ENCODE measurements at places on chromosomes 3 and 15.

DNA sequence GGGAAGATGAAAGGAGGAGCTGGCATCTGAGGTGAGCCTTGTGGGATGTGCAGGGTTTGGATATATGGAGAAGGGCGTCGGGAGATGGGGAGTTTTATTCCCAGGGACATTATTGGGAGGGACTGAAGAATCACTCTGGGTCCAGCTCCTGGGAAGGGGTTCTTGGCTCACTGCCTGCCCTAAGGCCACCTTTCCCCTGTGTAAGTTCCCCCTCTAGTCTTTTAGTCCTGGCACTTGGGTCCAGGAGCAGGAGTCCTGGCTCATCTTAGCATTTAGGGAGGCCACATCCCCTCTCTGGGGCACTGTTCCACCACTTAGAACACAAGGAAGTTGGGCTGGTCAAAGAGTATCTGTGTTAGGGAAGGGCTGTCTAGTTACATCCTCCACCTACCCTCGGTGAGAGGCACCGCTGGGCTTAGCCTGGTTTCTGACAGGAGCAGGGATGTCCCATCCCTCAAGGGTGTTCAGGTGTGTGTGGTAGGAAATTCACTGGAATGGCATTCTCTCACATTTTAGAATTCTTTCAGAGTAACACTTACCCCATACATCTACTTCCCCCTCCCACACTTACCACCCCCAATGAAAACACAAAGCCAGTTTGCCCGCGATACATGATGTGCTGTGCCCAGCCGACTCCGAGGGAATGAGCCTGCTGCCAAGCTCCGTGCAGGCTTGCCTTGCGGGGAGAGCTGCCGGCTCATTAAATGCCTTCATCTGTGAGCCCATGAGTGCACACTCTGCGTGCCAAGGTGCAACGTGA lies 86.7 kb downstream of the FAM43A start:
- DNase-seq, result no peak

DNA sequence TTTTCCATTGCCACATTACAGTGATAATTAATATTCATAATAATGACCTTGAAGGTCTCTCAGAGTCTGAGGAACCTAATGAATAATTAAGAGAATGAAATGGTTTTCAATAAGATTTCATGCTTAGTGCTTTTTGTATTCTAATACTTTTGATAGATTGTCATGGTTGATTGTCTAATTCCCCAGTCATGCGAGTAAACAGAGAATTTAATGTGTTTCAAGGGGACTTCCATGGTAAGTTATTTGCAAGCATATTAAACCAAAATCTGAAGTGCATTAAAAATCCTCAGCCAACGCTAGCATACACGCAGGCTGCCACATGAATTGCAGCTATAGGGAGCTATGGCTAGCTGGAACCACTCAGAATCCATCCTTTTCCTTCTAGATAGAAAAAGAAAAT lies 18.9 kb upstream of the ANO10 start:
- no peak for DNase-seq

GRCh38 chr3:45252826-45253225 lies 26.7 kb upstream of the TMEM158 start:
- no peak for DNase-seq

- DNase-seq, result no peak
Observed at GRCh38 chr15:69145694-69146492, 14.5 kb upstream of the GLCE start.

GRCh38 chr15:68658641-68659358 lies 80.0 kb downstream of the CORO2B start:
- DNase-seq, result no peak

GRCh38 chr15:66715720-66716655 lies 14.0 kb downstream of the SMAD6 start:
- DNase-seq, result no peak

DNA sequence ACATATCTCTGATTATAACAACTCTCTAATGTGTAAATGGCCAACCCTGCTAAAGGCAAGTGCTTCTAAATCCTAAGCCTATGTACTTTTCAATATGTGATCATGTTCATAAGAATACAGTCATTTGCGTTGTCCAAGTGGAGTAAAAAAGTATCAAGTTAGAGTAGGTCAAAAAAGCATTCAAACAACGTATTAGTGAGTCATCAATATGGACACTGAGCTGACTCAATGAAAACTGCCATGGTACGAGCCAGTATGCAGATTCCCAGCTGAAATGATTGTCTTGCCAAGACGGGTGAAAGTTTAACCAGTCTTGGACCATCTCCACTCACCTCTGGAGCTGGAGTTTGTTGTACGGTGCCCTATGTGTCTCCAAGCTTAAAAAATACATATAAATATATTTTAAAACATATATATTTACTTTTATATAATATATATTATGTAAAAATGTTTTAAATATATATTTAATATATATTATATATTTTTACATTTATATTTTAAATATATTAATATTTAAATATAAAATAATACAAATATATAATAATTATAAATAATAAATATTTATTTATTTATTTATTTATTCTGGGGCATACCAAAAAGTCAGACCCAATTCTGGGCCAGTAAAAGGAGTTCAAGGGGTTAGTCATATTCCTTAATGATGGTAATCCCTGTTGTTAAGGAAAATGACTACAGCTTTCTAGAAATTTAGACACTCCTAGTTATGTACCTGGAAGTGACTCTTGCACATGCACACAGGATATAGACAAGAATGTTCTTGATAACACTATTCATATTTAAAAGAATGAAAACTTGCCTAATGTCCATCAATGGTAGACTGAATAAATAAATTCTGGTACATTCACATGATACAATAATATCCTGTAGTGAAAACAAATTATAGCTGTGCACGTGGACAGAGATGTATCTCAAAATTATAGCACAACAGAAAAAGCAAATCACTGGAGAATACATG lies 27.2 kb downstream of the PLSCR4 start:
- DNase-seq, result no peak

GRCh38 chr3:149388531-149389417 lies 11.3 kb upstream of the TM4SF1 start:
- DNase-seq, result no peak

DNA sequence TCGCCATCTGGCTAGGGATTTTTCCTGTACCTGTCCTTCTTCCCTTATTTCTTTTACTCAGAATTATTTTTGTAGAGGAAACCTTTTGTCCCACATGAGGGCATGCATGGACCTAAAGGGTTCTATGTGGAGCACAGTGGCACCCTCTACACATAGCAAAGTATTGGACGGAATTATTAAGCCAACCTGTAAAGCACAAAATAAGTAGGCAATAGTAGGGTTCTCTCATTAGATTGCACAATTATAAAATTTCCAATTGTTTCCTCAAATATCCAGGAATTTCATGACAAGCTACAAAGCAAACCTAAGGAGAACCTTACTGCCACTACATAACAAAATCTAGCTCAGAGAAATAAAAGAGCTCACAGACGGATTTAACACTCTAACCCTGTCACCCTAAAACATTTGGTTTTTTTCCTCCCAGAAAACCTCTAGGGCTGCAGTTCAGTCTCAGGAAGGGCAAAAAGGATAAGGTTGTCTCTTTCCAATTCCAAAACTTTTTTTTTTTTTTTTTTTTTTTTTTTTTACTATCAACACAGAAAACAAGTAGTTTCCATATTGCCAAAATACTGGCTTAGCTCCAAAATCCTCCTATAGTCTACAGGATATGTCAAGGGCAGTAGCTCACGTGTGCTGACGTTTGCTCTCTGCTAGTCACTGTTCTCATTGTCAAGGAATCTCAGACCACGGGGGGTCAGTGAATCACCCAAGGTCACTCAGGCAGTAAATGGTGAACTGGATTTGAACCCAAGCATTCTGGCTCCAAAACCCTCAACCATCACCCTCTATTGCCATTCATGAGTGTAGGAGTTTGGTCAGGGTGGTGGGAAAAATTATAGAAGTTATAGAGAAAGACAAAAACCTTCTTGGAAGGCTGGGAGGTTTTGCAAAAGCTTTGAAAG lies 52.3 kb downstream of the NCEH1 start:
- no peak for DNase-seq

DNA sequence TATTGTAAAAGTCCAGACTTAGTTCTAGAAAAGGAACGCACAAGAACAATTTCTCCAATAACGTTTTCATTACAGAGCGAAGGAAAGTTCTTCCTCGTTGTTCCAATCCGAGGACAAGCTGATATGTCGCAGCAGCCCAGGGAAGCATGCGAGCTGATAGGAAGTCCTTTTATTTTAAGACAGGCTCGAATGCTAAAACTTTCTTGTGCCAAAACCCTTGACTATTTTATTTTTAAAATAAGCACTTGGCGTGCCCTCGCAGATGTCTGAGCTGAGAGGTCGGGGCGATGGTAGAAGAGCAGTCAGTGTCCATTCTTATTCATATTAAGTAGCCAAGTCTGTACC lies 433 bp upstream of the MITF start:
- no peak for DNase-seq

DNA sequence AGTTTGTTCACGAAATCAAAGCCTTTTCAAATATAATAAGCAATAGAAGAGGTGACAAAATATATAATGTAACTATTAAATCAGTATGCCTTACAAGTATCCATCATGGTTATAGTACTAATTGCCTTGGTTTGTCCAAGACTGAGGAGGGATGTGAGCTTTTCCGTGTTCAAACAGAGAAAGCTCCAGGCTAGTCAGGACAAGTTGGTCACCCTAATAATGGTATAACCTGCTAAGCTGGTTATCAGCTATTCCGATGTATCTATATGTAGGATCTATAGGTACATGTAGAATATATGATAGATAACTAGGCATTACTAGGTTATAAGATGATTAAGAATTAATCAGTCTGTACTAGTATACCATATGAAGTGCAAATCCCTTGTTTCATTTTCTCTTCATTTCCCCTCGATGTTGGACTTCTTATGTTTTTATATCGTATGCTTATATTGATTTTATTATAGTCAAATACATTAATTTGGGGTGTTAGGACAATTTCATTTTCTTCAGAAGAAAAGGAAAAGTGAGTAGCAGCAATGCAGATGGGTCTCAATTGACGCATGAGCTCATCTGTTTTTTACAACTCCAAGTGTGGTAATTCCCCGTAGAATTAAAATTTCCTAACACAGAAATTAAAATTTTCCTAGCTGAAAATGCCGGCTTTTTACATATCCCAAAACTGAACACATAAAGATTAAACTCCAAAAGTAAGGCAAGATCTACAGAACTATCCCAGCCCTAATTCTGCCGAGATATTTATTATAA lies 419.1 kb downstream of the TIGIT start:
- no peak for DNase-seq

- DNase-seq, result no peak
Observed at GRCh38 chr3:58336135-58336882, 3.6 kb downstream of the PXK start.

GRCh38 chr15:82530606-82531379 lies 9.5 kb downstream of the RPS17 start:
- DNase-seq, result peak; percentile 80

- peak; percentile 30 for DNase-seq
Observed at GRCh38 chr3:107938143-107938542, 152.7 kb downstream of the CD47 start.

GRCh38 chr15:45635191-45635638 lies 386 bp downstream of the SQOR start:
- DNase-seq, result peak; percentile 64

DNA sequence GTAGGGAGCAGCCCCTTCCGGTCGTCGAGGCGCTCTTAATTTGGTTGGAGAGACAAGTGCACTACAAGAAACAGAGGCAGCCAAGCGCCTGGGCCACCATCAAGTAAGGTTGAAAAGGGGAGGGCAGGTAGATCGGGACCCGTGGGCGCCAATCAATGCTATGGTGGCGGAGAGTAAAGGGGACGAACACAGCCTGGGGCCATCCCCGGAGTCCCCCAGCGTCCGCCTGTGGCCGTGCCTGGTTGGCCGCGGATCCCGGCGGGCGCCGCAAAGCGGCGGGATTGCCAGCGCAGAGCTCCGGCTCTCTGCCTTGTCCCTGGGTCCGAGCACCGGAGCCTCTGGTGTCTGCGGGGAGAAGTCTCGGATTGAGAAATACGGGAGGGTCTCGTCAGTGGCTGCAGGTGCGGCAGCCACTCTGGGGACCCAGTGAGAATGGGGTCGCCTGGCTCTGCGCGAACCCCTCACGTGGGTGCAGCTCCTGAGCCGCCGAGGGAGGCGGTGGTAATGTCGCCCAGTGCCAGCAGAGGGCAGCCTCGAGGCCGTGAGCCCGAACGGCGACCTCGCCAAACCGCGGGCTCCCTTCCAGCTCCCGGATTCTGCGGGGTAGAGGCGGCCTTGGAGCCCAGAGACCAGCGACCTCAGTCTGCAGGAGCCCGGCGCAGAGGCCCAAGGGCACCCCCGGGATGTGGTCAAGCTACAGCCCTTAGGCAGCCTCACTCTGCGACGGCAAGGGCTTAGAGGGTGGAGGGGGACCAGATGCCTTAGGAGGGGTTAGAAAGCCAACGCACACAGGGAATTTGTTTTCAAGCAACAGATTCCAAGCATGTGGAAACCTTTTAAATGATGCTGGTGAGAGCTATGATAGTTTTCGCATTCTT lies 10.8 kb downstream of the FOXL2 start:
- DNase-seq, result peak; percentile 70
